ENCODE measurements at places on chromosomes 1 and 21.

DNA sequence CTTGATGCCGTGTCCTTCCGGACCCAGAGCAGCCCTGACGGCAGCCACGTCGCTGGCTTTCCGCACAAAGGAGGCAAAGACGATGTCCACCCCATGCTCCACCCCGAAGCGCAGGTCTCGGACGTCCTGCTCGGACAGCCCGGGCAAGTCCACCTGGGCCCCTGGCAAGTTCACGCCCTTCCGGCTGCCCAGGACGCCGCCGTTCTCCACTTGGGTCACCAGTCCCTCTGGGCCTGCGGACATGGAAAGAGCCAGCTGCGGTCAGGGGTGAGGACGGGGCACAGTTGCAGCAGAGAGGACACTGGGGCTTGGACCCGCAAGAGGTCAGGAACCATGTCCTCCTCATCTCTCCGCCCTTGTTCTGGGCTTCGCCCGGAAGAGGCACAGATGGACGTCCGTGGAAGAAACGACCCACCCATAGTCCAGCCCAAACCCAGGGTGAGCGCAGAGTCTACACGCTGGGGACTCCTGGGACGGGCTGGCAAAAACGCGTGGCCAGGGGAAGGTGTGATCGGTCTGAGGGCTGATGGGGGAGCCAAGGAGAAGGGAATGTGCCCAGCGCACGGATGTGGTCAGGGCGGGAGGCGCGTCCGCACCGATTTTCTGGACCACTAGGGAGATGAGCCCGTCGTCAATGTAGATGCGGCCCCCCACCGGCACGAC lies 6.6 kb downstream of the PKLR start:
- DNase-seq = no peak

- DNase-seq = no peak
These were observed 74.6 kb downstream of the DNTTIP2 start for GRCh38 chr1:93804412-93804811.

DNA sequence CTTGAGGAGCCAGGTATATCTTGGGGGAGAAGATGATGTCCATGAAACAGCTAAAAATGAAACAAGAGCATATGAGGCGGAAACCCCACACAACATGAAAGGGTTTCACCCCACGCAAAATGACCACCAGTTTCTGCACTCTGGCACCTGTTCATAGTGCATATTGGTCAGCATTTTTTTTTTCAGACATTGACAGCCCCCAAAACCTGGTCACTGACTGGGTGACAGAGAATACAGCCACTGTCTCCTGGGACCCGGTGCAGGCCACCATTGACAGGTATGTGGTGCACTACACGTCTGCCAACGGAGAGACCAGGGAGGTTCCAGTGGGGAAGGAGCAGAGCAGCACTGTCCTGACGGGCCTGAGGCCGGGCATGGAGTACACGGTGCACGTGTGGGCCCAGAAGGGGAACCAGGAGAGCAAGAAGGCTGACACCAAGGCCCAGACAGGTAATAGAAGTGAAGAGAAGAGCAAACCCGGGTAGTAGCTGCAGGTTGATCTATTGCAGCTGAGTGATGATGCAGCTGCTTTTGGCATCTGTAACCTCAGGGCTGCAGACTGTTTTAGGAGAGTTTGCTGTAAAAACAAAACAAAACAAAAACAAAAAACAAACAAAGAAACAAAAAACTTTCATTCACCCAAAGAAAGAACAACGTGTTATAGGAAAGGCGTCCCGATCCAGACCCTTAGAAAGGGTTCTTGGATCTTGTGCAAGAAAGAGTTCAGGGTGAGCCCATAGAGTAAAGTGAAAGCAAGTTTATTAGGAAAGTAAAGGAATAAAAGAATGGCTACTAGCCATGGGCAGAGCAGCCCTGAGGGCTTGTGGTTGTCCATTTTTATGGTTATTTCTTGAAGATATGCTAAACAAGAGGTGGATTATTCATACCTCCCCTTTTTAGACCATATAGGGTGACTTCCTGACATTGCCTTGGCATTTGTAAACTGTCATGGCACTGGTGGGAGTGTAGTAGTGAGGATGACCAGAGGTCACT lies 51.0 kb downstream of the TNN start:
- DNase-seq = no peak

DNA sequence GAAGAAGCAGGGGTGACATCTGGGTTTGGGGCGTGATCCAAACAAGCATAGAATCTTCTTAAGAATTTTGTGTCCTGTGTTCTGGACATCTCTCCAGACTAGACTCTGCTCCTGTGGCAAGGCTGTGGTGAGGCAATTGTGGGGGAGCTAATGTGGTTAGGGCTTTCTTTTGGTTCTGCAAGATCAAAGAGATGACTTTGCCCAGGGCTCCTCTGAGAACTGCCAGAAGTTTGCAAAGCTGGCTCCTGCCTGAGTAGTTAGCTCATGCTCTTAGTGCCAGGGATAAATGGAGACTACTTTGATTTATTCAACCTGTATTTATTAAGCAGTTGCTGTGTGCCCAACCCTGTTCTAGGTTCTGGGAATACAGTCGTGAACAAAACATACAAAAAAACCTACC lies 34.0 kb upstream of the CRNN start:
- DNase-seq = no peak

DNA sequence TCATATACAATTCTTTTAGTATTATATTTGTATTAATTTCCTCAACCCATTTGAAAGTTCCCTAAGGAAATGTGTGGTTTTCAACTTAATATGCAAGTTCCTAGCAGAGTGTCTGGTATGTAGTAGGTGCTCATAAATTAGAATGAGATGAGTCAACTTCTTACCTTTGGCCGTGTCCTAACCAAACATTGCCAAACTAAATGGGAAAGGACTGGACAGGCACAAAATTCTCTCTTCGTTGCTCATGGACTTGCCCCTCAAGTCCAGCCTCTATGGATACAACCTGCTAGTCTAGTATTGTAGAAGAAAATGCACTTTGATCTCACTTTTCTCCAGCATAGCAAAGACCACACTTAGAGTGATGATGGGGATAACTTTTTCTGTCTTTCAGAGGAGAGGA lies 11.6 kb upstream of the MRPS14 start:
- DNase-seq = no peak

DNA sequence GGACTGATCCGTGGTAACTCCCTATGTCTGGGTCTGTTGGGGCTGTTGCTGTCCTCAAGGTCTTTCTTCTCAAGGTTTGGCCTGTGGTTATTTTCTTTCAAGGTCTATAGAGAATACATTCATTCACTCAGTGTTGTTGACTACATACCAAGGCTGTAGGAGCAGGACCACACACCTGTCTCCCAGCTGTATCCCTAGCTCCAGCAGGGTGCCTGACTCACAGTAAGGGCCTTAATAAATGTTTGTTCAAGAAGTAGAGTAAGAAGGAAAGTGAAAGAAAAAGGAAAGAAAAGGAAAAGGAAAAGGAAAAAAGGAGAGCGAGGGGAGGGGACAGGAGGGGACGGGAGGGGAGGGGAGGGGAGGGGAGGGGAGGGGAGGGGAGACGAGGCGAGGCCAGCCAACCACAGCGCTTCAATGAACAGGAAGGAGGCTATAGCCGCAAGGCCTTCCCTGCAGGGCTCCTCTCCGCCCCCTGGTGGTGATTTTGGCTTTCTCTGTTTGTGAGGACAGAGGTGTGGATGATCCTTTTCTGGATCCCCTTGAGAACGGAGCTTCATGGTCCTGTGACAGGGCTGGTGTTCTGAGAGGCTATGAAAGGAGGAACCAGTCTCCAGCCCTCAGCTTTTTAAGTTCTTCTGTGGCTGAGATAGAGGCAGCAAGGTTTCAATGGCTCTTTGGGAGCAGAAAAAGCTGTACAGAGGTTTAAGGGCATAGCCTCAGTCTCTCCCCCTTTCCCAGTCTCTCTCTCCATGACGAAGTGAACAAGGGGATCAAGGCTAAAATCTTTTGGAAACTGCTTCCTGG lies 30.6 kb upstream of the LCE5A start:
- peak; percentile 24 for DNase-seq

DNA sequence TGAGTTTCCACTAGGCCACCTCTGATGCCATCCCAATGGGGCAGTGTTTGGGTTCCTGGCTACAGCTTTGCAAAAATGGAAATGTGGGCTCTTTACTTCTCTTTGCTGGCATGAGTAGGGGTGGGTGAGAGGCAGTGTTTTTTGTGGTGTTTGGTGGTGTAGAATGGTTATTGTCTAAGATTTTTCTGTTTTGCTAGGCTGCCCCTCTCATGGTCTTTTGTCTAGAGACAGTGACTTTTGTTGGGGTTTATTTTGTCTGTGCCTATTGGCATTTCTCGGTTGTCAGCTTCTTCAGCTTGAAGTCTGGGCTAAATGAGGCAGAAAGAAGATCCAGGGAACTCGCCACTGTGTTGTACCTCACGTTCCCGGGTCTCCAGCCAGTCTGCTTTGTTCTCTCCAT lies 112.1 kb downstream of the CENPF start:
- DNase-seq = no peak

- DNase-seq = no peak
These were observed 171.0 kb downstream of the LRRC40 start for GRCh38 chr1:70034403-70034802.

- no peak for DNase-seq
These were observed 44.4 kb downstream of the RWDD3 start for GRCh38 chr1:95278173-95279006.

GRCh38 chr1:79161077-79161476 lies 154.5 kb upstream of the ADGRL4 start:
- DNase-seq = no peak

Measured in stimulated activated CD8-positive, alpha-beta memory T cell treated with anti-CD3 and anti-CD28 coated beads, Interleukin-2, amount 100 ng/mL, for 1 hour (primary cell).